ENCODE measurements at places on chromosomes 13 and 19.

DNA sequence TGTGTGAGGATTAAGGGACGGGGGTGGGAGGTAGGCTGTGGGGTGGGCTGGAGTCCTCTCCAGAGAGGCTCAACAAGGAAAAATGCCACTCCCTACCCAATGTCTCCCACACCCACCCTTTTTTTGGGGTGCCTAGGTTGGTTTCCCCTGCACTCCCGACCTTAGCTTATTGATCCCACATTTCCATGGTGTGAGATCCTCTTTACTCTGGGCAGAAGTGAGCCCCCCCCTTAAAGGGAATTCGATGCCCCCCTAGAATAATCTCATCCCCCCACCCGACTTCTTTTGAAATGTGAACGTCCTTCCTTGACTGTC lies 5.5 kb downstream of the FOSB start:
- no peak for DNase-seq

DNA sequence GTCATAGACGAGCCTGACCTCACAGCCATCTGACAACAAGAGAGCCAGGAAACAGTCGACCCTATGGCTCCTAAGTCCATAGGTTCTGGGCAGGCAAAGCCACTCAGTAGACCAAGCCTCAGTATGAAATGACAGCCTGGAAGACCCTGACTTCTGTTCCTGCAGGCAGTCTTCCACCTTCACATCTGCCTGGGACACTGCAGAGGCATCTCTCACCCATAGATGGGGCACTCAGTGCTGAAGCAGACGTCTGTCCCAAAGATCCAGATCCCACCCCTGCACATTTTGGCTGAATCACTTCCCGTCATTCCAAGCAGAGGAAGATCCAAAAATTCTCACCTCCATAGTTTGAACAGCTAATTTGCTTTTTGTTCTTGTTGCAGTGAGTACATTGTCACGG lies 139.3 kb upstream of the ZNF507 start:
- no peak for DNase-seq

DNA sequence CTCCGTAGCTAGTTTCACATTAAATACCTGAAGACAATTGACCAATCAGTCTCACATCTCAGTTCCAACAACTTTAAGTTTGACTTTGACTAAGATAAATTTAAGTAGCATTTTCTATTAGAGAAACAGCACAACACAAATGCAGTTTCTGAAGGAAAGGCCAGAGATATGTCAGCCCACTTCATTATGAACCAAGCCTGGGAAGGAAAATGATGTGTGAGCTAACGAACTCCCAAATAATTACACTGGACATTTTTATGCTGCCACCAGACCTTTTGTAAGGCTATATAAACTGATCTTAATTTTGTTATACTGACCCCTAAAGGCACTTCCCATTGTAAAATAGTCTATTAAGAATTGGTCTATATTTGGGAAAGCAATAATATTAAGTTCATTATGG lies 57.9 kb upstream of the DACH1 start:
- no peak for DNase-seq

DNA sequence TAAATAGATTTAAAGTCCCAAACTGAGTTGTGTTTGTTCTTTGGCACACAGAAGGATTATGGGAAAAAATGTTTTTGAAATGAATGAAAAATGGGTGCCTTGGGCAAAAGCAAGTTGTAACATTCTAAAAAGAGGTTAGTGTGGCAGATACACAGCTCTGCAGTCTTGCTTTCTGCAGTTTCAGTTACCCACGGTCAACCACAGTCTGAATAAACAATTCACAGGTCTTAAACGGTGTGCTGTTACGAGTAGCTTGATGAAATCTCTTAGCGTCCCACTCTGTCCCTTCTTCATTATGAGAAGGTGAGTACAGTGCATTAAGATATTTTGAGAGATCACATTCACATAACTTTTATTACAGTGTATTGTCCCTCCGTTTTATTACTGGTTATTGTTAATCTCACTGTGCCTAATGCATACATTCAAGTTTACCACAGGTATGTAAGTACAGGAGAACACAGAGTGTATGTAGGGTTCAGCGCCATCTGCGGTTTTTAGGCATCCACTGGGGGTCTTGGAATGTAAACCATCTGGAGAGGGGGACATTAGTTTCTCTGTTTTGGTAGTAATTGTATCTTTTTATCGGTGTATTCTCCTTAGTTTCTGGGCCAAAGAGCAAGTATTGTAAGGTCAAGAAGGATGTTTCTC lies 8.1 kb downstream of the FARP1 start:
- DNase-seq: peak; percentile 3

- no peak for DNase-seq
Measured at GRCh38 chr19:39405958-39406655, 540 bp upstream of the ZFP36 start.

GRCh38 chr13:113785051-113786010 lies 26.3 kb downstream of the TMEM255B start:
- no peak for DNase-seq

- no peak for DNase-seq
Measured at GRCh38 chr19:13002166-13002898, 7.1 kb downstream of the NFIX start.

GRCh38 chr13:41193919-41194824 lies at the start of gene KBTBD7:
Gene KBTBD7 (minus strand): TSS chr13:41194569. CDS start chr13:41194257, 312 bp downstream.
- peak; percentile 92 for DNase-seq

- no peak for DNase-seq
Measured at GRCh38 chr13:91660076-91660415, 261.6 kb downstream of the GPC5 start.

GRCh38 chr19:17943274-17944221 lies 10.7 kb downstream of the CCDC124 start:
- DNase-seq: no peak

- DNase-seq: no peak
Measured at GRCh38 chr19:20325151-20325550, 158.1 kb downstream of the ZNF486 start.

- no peak for DNase-seq
Measured at GRCh38 chr13:28043224-28043623, 54.7 kb upstream of the URAD start.

DNA sequence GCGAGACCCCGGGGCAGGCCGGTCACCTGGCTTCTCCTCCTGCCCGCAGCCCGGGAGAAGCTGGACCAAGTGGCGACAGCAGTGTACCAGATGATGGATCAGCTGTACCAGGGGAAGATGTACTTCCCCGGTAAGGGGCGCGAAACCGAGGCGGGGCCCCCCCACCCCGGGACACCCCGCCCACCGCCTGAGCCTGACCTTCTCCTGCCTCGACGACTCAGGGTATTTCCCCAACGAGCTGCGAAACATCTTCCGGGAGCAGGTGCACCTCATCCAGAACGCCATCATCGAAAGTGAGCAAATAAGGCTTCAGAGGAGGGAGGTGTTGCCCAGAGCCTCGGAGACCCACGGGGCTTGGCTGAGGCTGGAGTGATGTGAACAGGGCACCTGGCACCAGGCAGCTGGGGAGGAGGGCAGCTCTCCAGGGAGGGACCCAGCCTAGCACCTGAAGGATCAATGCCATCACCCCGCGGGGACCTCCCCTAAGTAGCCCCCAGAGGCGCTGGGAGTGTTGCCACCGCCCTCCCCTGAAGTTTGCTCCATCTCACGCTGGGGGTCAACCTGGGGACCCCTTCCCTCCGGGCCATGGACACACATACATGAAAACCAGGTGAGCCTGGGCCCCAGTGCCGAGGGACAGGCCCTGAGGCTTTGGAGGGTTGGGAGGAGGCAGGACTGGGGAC lies 629 bp downstream of the IZUMO4 start:
- no peak for DNase-seq

- DNase-seq: peak; percentile 92
Measured at GRCh38 chr19:3359015-3359918, 7.1 kb upstream of the NFIC start.

DNA sequence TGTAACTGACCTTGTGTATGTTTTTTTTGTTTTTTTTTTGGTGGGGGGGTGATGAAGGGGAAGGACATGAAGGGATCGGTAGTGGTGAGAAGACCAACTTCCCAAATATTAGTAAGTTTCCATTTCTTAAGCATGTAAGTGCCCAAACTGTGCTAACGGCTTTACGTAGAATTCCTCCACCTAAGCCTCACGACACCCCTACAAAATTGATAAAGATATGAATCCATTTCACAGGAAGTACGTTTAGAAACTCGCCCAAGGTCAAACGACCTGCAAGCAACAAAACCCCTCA lies 649 bp downstream of the UQCRFS1 start:
- no peak for DNase-seq

DNA sequence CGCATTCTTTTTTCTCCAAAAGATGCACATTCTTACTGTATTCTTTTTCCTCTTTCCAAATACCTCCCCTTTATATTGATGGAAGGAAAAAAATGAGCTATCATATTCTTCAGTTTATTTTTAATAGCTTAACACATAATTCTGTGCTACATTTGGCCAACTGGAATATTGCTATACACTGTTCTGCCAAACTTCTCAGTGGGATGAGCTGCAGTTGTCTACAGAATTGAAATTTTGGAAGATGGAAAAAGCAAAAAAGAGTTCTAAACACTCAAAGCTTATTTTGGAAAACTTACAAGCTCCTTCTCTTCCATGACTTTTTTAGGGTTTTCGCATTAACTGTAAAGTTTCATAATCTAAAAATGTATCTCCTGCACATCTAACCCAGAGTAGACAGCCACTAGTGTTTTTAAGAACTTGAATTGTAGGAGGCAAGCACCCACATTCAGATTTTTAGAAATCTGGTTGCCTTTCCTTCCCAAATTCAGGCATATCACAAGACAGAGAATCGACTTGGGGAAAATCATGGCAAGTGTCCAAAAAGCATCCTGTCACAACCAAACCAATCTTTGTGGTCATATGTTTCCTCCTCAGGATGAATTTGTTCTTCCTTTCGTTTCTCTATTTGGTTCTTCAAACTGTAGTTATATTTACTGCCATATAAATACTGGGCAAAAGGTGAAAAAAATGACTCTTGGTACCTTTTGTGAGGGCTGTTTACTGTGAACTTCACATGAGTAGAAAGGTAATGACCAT lies 111.4 kb upstream of the FRY start:
- no peak for DNase-seq

DNA sequence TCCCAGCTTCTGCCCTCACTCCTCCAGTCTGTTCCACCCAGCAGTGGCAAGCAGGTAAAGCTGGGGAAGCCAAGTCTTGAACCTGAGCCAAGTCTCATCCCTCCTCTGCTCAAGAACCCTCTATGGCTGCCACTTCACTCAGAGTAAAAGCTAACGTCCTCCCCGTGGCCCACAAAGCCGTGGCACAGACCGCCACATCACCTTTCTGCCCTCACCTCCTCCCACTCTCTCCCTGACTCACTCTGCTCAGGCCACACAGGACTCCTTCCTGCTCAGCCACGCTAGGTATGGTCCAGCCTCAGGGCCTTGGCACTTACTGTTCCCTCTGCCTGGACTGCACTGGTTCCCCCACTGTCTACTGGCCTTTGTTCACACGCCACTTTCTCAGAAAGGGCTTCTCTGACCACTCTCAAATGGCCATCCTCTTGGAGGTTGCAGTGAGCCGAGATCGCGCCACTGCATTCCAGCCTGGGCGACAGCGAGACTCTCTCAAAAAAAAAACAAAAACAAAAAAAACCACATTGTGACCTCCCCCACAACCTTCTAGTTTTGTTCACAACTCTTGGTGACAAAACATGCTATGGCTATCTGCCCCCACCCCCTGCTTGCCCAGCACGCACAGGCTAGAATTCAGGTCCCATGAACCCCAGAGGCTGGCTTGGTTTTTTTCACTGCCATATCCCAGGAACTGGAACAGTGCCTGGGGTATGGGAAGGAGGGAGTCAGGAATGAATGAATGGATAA lies 15.8 kb downstream of the NDUFB7 start:
- no peak for DNase-seq

DNA sequence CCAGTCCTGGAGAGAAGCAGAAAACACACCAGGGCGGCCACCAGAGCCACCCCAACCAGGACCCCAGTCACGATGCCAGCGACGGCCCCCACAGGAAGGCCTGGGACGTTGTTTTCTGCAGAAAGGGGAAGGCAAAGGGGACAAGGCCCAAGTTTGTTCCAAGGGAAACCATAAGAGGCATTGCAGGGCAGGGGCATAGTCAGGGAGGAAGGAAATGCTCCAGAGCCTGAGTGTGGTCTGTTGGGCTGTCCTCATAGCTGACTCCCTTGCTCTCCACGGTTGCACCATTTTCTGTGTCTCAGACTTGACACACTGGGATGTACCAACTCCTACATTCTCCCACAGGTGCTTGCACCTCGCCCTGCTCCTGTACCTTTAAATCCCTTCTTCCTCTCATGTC lies 5.2 kb downstream of the CEACAM4 start:
- DNase-seq: no peak

DNA sequence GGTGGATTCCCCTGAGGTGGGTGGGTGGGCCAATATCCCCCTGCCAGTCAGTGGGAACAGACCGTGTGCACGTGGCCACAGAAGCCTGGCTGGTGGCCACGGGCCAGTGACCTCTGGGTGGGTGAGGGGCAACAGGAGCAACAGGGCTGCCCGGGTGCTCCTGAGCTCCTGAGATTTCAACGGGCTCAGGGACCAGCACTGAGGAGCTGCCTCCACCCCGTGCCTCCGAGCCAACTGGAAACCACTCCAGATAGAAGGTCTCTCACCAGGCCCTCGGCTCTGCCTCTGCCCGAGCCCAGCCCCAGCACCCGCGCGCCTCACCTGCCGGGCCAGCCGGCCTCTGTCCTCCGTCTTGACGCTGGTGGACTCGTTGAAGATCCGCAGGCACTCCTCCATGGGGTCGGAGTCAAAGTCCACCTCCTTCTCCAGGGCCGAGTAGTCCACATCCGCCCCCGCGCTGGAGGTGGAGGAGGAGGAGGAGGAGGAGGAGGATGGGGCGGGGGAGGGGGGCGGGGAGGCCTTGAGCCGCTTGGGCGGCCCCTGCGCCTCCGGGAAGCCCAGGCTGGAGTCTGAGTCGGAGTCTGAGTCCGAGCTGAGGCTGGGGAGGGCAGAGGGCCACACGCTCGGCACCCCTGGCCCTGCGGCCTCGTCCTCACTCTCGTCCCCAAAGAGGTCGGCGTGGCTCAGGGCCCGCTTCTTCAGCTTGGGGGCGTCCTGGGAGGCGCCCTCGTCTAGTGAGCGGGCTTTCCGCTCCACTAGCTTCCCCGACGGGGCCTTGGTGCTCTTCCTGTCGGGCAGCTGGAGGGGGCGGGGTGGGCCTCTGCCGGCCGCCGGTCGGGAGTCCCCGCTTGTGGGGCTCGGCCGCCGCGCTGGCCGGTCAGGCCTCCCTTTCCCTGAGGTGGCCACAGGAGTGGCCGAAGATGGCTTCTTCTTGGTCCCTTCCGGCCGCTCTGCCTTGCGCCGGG lies 14.8 kb upstream of the ATP8B3 start:
- DNase-seq: no peak

DNA sequence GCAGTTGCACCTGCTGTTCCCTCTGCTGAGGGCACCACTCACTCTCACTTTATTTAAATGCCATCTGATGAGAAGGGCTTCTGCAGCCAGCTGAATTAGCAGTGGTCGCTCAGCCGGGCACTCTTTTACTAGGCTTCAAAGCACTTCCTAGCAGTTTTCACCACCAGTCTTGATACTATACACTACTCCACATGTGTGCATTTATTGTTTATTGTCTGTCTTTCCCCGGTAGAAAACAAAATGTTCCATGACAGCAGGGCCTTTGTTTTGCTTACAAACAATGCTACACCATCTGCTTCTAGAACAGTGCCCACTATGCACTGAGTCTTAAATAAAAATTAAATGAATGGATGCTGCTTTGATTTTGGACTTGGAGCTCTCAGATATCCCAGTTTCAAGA lies 404.9 kb downstream of the FGF14 start:
- DNase-seq: no peak

- no peak for DNase-seq
Measured at GRCh38 chr19:13633109-13633508, 126.8 kb upstream of the CACNA1A start.

GRCh38 chr13:22040810-22041364 lies 370.0 kb downstream of the FGF9 start:
- no peak for DNase-seq
